Mucosa of gallbladder (tissue), 1 donor: ENCODE measurements at places on chromosomes 1 and 21. TPM values are rescaled to one million over a fixed set of nuclear protein-coding genes. Genes with fewer than 3 reads are reported as not detected.

GRCh38 chr1:115755456-115756370 lies 12.8 kb downstream of the CASQ2 start:
- no peak for DNase-seq

DNA sequence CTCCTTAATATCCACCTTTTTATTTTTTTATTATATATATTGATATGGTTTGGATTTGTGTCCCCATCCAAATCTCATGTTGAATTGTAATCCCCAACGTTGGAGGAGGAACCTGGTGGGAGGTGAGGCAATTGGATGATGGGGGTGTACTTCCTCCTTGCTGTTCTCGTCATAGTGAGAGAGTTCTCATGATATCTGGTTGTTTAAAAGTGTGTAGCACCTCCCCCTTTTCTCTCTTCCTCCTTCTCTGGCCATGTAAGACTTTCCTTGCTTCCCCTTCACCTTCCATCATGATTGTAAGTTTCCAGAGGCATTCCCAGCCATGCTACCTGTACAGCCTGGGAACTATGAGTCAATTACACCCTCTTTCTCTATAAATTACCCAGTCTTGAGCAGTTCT lies 22.7 kb upstream of the CCSAP start:
- no peak for DNase-seq

DNA sequence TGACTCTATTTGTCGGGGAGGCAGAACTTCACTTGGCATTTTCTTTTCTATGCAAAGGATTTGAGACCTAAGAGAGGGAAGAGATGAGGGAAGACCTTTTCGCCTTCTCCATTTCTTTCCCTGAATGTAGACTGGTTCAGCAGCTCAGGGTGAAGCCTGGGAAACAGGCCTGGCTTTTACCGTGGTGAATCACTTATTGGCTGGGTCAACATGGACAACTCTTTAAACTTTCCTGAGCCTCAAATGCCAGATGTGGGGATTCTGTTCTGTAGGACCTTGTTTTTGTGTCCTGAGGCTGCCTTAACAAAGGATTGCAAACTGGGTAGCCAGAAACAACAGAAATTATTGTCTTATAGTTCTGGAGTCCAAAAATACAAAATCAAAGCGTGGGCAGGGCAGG lies 455.8 kb upstream of the VAMP3 start:
- no peak for DNase-seq

DNA sequence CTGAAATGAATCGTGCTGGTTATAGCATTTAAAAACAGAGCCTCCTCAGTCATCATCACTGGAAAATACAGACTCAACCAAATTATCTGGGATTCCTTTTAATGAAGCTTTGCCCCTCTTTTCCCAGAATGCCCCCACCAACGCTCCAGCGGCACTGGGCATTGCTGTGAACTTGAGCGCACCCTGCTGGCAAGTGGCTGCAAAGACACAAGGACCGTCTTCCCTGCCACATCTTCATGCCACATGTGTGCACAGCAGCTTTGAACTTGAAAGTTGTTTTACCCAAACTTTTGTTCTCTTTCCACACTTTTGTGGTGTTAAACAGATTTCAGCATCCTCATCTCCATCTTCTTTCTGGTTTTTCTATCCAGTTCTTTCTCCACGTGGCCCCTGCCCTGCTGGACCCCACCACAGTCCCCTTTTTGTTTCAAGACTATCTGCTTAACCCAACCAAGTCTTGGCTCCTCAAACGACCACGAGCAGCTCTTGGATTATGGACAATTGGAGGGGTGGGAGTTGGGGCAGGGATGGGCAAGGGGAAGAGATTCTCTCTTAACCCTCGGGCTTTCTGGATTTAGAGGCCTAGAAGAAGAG lies 12.8 kb upstream of the LMX1A start:
- DNase-seq: peak; percentile 52

GRCh38 chr1:108531444-108531843 lies 28.5 kb upstream of the EEIG2 start:
- DNase-seq: no peak

DNA sequence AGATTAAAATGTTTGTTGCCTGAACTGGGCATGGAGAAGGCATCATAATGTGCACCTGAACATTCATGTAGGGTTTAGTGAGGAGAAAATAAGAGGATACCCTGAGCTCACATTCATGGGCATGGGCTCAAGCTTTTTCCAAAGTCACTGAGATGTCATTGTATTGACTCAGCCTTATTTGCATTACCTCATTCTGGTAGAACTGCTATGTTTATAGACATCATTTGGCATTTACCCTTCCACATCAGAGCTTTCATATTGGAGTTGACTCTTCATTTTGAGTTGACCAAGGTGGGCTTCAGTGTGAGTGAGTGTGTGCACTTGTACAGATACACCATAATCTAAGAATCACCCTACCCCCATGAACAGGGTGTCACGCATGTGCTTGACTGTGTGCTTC lies 143.2 kb downstream of the PBX1 start:
- no peak for DNase-seq

PPFIA4 gene
- 7.0 TPM for total RNA-seq
